ENCODE measurements at places on chromosomes 6 and 20. TPM values are rescaled to one million over a fixed set of nuclear protein-coding genes. Genes with fewer than 3 reads are reported as not detected.
A peak's percentile ranks its signal among the peaks of the same experiment; 100 is the strongest.

DNA sequence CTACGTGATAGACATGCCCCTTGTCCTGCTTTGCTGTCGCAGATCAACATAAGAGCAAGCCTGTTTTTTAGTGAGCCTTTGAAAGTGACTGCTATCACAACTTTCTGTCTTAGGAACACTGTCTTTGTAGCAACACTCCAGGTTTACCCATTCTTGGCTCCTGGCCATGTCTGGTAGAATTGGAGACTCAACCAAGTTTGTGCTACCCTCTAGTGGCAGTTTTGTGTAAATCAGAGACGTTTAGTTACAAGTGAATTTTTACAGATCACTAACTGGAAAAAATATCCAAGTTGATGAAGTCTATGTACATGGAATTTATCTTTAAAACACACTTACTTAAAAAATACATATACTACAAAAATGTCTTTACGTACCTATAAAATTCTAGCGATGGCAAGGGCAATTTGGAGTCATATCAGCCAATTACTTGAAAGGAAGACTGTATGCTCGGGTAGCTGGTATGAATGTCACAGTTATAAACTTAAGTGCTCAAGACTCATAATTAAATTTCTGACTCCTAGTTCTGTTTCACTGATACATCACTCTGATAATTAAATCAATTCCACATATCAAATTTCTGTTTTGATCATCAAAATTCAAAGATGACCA lies 101.4 kb downstream of the ADGB start:
- H3K27me3 ChIP-seq, result no peaks in the 10 kb centered on the region
- peak; percentile 69 for DNase-seq
- H3K4me3 ChIP-seq, result no peak overlapping the region
- H3K4me1 ChIP-seq, result no peaks in the 10 kb centered on the region

- no peak overlapping the region for H3K4me3 ChIP-seq
- no peak overlapping the region for H3K27ac ChIP-seq
- peaks cover 6% of the 10 kb centered on the region for H3K36me3 ChIP-seq
- no peak for DNase-seq
- peaks cover 40% of the 10 kb centered on the region for H3K4me1 ChIP-seq
These were observed 34.9 kb downstream of the FOXC1 start for GRCh38 chr6:1644516-1645060.

DNA sequence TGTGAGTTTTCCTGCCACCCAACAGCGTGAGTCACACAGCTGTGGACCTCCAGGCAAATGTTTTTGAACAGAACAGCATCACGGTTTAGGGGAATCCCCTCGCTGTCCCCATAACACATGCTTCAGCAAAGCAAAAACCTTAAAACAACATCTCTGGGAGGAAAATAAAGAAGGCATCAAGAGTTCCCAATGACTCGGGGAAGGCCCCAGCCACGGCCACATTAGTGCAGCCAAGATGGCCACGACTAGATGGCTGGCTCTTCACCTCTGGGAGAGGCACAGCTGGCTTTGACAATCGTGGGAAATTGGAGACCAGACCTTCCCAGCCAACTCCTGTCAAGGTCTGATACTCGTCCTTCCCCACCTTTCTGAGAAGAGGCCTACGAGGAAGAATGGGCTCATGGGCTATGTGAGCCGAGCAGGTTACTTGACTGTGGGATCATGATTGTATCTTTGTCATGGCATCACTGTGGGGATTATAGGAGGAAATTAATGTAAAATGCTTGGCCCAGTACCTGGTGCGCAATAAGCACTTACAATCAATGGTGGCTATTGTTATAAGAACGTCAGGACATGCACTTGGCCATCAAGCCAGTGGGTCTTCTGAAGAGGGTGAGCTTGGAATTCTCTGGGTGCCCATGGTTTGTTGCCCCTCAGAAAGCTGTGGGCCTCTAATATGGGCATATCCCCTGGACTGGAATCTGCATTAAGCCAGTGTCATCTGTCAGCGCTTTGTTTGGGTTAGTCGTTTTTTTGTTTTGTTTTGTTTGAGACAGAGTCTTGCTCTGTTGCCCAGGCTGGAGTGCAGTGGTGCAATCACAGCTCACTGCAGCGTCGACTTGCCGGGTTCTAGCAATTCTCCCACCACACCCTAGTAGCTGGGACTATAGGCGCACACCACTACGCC lies 43.6 kb downstream of the FGD2 start:
- no peaks in the 10 kb centered on the region for H3K27me3 ChIP-seq
- H3K36me3 ChIP-seq, result peaks cover 6% of the 10 kb centered on the region
- H3K4me1 ChIP-seq, result peaks cover 24% of the 10 kb centered on the region
- H3K4me3 ChIP-seq, result no peak overlapping the region

DNA sequence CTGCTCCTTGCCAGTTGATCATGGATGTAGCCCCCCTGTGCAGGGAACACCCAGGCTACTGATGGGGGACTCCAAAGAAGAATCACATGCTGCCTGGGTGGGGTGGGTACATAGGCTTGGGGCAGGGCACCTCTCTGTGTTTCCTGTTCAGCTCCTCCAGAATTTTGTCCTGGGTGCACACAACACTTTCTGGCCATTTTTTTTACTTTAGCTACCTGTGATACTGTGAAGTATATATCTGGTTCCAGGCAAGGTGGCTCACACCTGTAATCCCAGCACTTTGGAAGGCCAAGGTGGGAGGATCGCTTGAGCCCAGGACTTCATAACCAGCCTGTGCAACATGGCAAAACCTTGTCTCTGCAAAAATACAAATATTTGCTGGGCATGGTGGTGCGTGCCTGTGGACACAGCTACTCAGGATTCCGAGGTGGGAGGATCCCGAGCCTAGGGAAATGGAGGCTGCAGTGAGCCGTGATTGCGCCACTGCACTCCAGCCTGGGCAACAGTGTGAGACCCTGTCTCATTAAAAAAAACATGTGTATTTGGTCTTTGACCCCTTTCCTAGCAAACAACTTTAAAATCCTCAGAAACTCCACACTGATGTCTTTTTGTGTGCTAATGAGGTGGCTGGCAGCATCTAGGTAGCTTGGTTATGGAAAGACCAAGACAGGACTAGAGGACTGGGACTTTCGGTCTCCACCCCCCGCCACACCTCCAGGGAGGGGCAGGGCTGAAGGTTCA lies 14.1 kb downstream of the SLC4A11 start:
- H3K27ac ChIP-seq, result no peak overlapping the region
- H3K27me3 ChIP-seq, result no peaks in the 10 kb centered on the region
- no peak overlapping the region for H3K4me3 ChIP-seq
- no peak for DNase-seq

- H3K27me3 ChIP-seq, result no peaks in the 10 kb centered on the region
- H3K4me1 ChIP-seq, result no peaks in the 10 kb centered on the region
- H3K36me3 ChIP-seq, result peaks cover 57% of the 10 kb centered on the region
These were observed 15.2 kb downstream of the MTO1 start for GRCh38 chr6:73476723-73477122.

GRCh38 chr20:39785252-39785917 lies 823.2 kb downstream of the DHX35 start:
- H3K4me3 ChIP-seq, result no peak overlapping the region
- H3K27me3 ChIP-seq, result no peaks in the 10 kb centered on the region
- no peaks in the 10 kb centered on the region for H3K4me1 ChIP-seq
- no peaks in the 10 kb centered on the region for H3K36me3 ChIP-seq
- no peak overlapping the region for H3K27ac ChIP-seq

DNA sequence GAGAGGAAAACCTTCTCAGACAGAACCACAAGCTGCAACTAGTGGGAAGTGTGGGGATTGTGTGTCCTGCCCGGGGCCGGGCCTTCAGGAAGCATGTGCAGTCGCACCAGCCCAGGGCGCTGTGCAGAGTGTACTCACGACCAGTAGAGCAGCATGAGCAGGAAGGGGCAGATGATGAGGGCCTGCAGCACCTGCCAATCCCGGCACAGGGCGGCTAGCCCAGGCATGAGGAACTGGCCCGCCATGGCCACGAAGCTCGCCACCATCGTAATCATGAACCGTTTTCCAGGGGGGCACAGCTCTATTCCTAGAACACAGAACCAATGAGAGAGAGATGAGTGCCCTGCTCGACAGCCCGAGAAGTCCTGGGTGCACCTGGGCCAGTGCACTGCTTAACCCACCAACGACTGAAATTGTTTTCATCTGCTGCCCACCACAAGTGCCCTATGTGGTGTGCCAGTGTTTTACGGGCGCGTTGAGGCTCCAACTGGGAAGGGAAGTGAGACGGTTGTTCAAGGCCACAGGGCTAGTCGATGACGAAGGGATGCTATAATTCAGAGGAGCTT lies 65.0 kb downstream of the PSMG4 start:
- DNase-seq, result no peak
- no peaks in the 10 kb centered on the region for H3K36me3 ChIP-seq
- peaks cover 15% of the 10 kb centered on the region for H3K4me1 ChIP-seq

Gene SNAP91
- total RNA-seq, result not detected

- H3K27me3 ChIP-seq, result no peaks in the 10 kb centered on the region
- H3K36me3 ChIP-seq, result peaks cover 4% of the 10 kb centered on the region
- no peaks in the 10 kb centered on the region for H3K4me1 ChIP-seq
- H3K4me3 ChIP-seq, result no peak overlapping the region
- H3K27ac ChIP-seq, result no peak overlapping the region
- no peak for DNase-seq
These were observed 41.3 kb downstream of the SESN1 start for GRCh38 chr6:109053336-109053735.

Gene STMND1
- 0.68 TPM for total RNA-seq

Gene SYCP2L
- total RNA-seq, result 0.12 TPM

DNA sequence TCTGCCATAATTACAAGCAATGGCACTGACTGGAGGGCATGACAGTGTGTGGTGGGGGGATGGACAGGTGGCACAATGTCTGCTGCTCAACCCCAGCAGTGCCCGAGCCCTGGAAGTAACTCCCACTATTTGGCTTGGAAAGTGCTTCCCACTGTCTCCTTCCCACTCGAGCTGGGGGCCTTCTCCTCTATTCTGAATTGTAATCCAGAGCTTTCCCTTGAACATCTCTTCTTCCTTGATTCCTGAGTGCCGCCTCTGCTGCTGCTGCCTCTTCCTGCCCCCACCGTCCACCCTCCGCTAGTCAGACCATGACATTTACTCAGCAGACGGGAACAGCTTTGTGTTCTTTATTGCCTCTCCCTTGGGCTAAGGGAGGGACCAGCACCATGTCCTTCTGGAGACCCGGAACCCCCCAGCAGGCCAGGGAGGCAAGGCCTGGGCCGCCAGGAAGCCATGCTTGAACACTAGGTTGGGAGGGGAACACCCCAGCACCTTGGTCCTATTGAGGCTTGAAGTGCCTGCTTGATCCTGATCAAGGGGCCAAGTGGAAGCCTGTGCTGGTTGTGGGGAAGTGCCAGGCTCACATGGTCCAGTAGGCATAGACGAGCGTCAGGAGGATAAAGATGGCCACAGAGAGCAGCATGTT lies 17.0 kb downstream of the CCDC167 start:
- H3K4me3 ChIP-seq, result no peak overlapping the region
- H3K27ac ChIP-seq, result no peak overlapping the region
- DNase-seq, result no peak
- no peaks in the 10 kb centered on the region for H3K4me1 ChIP-seq
- H3K36me3 ChIP-seq, result peaks cover 21% of the 10 kb centered on the region
- no peaks in the 10 kb centered on the region for H3K27me3 ChIP-seq

DNA sequence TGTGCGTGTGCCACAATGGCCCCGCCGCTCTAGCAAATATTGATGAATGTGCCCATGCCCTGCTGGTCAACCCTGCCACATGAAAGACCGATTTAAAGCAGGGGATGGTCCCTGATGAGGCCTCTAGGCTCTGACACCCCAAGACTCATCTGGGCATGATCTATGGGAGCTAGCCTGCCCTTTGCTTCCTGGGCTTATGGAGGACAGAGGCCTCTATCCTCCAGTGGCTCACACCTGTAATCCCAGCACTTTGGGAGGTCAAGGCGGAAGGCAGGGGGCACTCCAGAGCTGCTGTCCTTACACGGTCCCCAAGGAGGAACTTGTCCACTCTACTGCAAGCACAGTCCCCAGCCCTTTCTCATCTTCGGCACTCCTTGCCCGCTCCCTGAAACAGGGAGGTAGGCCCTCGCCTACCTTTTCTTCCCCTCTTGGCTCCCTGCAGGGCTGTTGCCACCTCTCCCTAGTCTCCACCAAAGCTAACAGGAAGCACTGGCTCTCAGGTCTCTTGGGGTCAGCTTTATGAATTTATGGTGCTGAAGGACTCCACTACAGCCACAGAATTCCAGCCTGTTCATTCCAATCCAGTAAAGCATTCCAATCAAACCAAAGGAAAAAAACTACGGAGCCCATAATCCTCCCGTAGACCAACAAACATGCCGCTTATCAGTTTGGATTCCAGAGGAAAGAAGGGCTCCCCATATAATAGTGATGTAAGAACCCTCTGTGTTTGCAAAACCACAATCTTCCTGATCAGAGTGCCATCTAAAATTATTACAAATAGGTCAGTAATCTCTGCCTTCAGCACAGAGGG lies 48.7 kb upstream of the FOXQ1 start:
- no peak for DNase-seq
- H3K4me3 ChIP-seq, result no peak overlapping the region
- no peak overlapping the region for H3K27ac ChIP-seq
- H3K27me3 ChIP-seq, result no peaks in the 10 kb centered on the region
- no peaks in the 10 kb centered on the region for H3K36me3 ChIP-seq

DNA sequence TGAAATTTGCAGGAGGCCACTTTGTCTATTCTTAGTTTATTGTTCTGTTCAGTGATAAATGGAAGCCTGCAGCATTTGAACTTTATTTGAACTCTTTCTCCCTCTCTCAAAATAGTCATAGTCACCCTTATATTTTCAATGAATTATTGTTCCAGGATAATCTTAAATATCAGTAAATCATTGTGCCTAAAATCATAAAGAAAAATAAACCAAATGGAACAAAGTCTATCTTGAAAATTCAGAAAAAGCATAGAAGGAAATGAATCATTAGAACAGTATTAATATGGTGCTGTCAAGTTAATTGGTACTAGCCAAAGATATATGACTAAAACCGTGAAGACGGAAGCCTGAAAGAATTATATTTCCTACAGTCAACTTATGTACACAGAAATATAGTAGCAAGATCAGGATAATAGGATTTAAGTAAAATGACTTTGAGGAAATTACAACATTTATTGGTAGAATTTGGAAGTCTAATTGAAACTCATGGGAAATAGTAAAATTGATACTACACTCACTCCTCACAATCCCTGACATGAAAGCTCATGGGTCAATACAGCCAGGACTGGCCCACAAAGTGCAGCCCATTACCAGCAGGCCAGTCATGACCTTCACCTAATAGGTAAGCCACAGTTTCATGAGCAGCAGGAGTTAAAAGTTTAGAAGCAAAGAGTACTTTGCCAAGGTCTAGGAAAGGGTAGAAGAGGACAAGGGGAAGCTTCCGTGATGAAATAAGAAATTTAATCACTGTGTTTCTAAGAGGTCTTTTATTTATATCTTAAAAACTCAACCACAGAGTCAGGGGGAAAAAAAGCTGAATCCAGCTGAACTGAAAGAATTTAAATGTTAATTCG lies 119.9 kb upstream of the ENPP5 start:
- no peaks in the 10 kb centered on the region for H3K4me1 ChIP-seq
- H3K36me3 ChIP-seq, result no peaks in the 10 kb centered on the region
- H3K27ac ChIP-seq, result no peak overlapping the region
- no peak overlapping the region for H3K4me3 ChIP-seq
- no peak for DNase-seq
